ENCODE measurements at places on chromosomes 5 and 9.
A peak's percentile ranks its signal among the peaks of the same experiment; 100 is the strongest.

DNA sequence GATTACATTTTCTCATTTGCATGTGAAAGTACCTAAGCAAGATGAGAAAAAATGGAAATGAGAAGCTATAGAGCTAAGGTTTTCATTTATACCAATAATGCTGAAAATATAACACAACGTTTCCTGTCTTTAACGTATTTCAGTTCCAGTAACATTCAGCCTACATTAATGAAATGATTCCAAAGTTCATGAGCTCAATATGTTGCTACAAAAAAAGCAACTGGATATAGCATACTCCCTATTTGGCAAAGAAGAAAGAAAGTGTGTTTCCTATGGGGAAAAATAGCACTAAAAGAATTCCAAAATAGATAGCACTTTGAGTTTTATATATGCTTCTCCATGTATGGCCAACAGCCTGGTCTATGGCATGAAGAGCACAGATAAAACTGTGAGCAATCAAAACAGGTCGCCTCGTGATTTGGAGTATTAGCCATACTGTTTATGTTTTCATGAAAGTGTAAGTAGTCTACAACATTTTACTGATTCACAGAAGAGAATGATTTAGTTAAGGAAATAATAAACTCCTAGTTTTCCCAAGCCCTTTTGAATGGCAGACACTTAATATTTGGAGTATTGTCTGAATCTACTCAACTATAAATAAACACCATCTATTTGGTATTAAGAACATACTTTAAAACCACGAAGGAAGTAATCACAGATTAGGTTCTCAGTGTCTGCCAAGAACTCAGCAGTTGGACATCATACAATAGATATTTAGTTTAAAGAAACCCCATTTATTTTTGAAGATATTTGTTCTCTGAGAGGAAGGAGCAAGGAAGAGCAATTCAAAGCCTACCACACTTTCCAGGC lies 258.7 kb upstream of the RASA1 start:
- no peak for DNase-seq

- DNase-seq, result no peak
Observed at GRCh38 chr9:99354104-99354503, 132.0 kb downstream of the SEC61B start.

- DNase-seq, result no peak
Observed at GRCh38 chr9:26170190-26170589, 491.9 kb upstream of the TUSC1 start.

DNA sequence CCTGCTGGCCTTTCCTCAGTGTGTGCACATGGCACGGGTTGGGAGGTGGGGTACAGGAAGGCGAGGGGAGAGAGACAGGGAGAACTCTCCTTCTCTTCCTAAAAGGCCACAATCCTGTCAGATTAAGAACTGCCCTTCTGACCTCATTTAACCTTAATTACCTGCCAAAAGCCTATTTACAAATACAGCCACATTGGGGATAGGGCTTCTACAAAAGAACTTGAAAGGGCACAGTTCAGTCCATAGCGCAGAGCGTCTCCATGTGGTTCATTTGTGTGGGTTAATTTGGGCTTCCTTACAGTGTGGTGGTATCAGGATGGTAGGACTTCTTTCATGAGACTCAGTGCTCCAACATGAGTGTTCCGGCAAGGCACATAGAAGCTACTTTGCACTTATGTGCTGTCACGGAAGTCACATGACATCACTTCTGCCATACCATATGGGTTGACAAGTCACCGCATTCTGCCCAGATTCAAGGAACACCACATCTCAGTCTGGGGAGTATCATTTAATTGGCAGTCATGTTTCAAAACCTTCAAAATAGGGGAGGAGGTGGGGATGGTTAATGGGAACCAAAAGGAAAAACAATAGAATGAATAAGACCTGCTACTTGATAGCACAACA lies 46.8 kb downstream of the NLN start:
- DNase-seq, result no peak

DNA sequence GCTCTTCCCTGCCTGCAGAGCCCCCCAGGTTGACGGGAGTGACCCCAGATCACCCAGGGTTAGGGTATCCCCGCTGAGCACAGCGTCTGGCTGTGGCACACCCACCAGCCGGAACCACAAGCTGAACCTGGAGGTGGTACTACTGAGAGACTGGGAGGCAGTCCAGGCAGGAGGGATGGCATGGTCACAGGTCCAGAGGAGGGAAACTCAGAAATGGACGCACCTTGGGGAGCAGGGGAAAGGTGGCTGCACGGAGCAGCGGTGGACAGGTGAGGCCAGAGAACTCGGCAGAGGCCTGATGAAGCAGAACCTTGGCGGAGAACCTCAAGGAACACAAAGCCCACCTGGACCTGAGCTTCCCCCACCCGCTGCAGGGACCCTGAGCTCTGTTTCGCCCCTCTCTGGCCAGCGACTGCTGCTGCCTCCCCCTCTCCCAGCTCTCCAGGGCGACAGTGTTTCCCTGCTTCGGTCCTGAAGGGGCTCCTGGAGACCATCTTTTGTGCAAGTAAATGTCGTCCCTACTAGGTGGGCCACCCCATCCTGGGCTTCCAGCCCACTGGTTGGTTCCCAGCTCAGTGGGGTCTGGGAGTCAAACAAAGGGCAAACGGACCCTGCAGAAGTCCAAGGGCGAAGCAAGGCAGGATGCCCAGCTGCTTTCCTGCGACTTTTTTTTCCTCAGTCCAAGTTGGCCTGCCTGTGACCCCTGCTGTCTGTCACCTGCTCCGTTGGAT lies 845 bp downstream of the ADGRD2 start:
- DNase-seq, result no peak

DNA sequence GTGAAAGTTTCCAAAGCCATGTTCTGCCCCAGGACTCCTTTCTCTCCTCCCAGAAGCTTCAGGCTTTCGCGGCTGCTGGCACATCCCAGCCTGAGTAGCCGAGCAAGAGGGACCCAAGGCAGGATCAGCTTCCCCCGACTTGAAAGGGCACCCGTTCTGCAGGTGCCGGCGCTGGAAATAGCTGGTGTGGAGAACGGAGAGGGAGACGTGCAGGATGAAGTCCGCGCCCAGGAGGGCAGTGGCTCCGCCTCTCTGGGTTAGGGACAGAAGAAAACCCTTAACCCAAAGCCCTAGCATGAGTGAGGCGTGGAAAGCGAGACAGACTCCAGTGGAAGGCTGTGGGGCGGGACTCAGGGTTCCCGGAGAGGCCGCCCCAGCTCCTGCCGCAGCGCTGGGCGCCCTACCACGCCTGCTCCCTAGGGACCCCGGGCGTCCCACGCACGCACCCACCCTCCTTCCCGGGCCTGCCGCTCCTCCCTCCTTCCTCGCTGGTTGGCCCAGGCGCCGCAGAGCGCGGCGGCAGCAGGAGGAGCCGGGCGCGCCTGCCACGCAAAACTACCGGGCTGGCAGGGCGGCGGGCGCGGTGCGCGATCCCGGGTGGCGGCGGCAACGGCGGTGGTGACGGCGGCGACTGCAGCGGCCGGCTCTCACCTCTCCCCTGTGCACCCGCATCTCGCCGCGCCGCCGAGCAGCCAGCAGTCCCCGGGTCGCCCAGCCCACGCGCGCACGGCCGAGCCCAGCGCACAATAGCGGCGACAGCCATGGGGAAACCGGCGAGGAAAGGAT lies at the start of gene SLC1A1:
Gene SLC1A1, plus strand, starts transcription at position 550 of the 786 bp plus-strand sequence. Its CDS starts 212 bp downstream, at position 762.
- DNase-seq, result peak; percentile 54

DNA sequence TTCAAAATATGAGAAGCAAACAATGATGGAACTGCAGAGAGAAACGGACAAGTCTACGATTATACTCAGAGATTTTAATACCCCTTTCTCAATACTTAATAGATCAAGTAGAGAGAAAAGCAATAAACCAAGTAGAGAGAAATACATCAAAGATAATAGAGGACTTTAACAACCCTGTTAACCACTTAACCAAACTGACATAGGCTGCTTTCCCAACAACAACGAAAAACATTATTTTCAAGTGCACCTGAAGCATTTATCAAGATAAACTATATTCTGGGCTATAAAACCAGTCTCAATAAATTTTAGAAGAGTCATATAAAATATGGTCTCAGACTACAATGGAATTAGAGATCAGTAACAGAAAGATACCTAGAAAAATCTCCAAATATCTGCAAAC lies 67.4 kb downstream of the GNAQ start:
- DNase-seq, result no peak

DNA sequence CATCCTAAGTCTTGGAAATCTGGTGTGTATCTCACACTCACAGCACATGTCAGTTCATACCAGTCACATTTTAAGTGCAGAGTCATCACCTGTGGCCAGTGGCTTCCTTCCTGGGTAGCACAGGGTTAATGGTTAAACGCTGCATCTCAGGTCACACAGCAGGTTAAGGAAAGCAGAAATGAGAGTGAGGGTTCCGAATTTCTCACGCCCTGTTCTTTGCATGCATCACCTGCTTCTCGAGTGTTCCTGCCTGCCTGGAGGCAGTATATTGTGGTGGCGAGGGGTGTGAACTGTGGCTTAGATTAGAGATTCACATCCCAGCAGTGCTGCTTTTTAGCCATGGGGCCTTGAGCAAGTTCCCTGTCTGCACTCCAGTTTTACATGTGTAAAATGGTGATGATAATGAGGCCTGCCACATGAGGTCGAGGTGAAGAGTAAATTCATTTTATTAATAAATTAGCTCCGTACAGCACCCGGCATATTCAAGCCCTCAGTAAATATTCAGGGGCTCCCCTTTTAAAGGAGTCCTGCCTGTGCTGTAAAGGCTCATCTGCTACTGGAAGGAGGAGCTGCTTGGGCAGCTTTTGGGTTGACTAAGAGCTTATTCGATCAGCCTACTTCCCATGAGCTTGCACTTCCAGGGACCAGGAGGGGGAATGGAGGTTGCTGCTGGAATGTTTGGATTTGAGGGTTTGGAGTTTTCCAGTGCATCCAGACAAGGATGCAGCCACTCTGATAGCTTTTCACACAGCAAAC lies 61.1 kb upstream of the SAP30L start:
- peak; percentile 76 for DNase-seq

- DNase-seq, result peak; percentile 48
Observed at GRCh38 chr9:113380869-113381378, 4.1 kb upstream of the HDHD3 start.

GRCh38 chr5:91282210-91282609 lies 100.9 kb downstream of the ARRDC3 start:
- DNase-seq, result no peak

GRCh38 chr9:76810377-76810957 lies 46.2 kb downstream of the PCA3 start:
- DNase-seq, result no peak

- no peak for DNase-seq
Observed at GRCh38 chr5:125376059-125376641, 629.7 kb upstream of the ZNF608 start.

DNA sequence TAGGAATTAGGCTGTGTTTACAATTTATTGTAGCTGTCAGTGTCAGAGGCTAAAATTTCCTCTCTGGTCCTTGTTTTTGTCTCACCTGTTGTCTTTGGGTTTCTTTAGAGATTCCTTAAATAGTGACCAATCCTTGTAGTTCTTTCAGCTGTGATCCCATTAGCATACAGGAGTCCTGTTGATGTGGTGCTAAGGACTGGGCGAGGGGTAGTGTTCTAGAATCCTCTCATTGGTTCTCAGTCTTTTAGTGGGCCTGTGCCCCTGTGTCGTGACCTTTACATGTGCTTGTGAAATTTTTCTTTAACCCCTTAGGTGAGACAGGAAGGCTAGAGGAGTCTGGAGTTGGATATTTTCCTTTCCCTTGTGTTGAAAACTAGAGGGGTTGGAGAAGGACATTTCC lies 51.2 kb downstream of the ZNF618 start:
- DNase-seq, result no peak

DNA sequence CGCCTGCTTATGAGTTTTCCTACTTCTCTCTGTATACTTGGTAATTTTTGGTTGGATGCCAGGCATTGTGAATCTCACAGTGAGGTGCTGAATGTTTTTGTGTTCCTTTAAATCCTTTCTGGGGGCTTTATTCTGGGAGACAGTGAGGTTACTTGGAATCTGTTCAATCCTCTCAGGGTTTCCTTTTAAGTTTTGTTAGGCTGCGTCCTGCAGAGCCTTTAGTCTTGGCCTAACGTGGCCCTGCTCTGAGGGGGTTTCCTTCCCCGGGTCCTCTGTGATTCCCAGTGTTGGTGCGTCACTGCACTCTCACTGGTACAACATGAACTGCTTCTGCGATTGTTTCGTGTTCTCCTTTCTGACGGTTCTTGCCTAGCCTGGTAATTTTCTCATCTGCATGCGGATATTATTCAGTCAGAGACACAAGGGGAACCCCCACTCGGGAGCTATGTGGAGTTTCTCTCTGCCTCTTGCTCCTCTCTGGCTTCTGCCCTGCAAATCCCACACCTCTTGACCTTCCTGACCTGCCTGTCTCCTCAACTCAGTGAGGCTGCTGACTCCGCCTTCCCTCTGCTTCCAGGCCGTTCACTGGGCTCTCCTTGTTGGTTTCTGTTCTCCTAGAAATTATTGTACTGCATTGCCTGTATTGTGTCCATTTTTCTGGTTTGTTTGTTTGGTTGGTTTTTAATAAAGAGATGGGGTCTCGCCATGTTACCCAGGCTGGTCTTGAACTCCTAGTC lies 128.1 kb downstream of the DAB2IP start:
- DNase-seq, result no peak

DNA sequence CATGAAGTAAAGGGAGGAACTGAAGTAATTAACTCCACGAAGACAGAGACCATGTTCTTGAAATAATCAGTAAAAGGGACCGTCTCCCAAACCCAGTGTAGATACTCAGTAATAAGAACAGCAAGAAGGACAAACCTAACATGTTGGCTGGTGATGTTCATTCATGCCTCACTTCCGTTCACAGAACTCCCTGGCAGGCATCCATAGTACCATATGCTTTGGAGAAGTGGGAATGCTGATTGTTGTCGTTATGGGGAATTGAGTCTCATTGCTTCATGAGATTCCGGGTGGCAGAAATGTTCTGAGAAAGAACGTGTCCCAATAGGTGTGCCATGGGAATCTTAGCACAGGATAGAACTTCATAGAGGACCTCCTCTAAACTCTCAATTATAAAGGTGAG lies 452.3 kb downstream of the ZSWIM6 start:
- DNase-seq, result no peak

DNA sequence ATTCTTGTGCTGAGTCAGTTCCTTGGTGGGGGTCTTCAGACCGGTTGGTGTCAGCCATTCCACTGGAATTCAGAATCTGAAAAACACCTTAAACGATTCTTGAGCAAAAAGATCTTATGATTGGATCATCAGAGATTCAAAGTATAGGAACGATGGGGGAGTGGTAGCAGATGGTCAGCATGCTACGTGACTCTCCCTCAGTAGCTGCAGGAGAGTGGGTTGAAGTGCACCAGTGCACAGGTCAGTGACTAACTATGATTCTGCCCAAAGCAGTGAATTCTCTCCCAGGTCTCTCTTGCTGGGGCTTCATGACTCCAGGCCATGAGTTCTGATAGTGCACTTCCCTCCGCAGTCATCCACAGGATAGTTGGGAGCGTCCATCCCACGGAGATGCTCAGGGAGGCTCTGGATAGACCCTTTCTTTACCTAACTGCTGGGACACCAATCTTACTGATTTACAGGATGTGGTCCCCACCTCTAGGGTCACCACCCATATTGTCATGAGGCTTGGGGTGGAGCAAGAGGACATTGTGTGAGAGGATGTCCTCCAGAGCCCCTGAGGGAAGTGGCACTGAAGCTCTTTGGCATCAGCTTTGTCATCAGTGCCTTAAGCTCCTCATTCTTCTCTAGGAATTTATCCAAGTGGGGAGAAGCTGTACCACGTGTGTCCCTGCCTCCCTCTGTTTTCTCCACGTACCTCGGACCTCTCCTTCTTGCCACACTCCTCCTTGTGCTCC lies 62.0 kb downstream of the RASGRF2 start:
- no peak for DNase-seq

GRCh38 chr9:105341434-105342146 lies 97.1 kb downstream of the SLC44A1 start:
- DNase-seq, result no peak

GRCh38 chr5:73232266-73233041 lies 59.5 kb downstream of the TMEM174 start:
- DNase-seq, result no peak
